Activated naive CD4-positive, alpha-beta T cell treated with anti-CD3 and anti-CD28 coated beads for 36 hours (primary cell): ENCODE measurements at places on chromosomes 12 and 14.

GRCh38 chr14:92914087-92914656, 8.8 kb upstream of the CHGA start:
- peak; percentile 69 for DNase-seq

DNA sequence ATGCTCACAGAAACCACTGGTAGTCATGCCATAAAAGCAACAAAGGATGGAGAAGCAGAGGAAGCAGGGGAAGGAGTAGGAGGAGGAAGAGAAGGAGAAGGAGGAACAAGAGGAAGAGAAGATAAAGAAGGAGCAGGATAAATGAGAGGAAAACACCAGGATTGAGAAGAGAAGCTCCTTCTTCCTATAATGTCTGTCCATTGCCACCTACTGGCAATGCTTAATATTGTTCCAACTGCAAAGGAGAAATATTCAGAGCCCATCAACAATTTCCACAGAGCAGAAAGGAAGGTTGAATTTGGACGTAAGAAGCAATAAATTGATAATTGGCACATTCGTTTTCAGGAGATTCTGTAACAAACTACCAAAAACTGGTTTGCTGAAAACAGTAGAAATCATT, 898.4 kb downstream of the SLC16A7 start:
- DNase-seq, result no peak

DNA sequence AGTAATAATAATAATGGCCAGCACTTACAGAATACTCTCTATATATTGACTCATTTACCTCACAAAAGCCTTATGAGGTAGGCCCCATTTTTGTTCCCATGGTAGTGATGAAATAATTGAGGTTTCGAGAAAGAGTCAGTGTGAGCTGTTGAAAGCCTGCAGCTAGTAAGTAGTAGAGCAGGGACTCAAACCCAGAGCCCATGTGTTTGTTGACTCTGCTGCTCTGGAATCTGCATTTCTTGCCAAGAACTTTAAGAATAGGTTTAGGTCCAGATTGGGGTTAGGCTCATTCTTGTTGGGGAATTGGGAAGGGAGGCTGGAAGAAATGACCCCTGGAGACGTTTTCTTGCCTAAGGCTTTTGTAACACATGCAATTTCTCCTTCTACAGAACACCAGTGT, 27.9 kb downstream of the DYRK4 start:
- DNase-seq, result no peak

GRCh38 chr14:55977392-55978150, 140.6 kb upstream of the PELI2 start:
- no peak for DNase-seq

GRCh38 chr14:52077256-52077979, 8.6 kb upstream of the NID2 start:
- no peak for DNase-seq

- DNase-seq, result no peak
These were observed 85.5 kb downstream of the STON2 start for GRCh38 chr14:81314443-81315175.

- DNase-seq, result peak; percentile 23
These were observed at the start of gene NINJ2 for GRCh38 chr12:663293-663871. TSS of gene NINJ2 (minus strand) at chr12:663445. CDS start at chr12:663360, 85 bp downstream.

DNA sequence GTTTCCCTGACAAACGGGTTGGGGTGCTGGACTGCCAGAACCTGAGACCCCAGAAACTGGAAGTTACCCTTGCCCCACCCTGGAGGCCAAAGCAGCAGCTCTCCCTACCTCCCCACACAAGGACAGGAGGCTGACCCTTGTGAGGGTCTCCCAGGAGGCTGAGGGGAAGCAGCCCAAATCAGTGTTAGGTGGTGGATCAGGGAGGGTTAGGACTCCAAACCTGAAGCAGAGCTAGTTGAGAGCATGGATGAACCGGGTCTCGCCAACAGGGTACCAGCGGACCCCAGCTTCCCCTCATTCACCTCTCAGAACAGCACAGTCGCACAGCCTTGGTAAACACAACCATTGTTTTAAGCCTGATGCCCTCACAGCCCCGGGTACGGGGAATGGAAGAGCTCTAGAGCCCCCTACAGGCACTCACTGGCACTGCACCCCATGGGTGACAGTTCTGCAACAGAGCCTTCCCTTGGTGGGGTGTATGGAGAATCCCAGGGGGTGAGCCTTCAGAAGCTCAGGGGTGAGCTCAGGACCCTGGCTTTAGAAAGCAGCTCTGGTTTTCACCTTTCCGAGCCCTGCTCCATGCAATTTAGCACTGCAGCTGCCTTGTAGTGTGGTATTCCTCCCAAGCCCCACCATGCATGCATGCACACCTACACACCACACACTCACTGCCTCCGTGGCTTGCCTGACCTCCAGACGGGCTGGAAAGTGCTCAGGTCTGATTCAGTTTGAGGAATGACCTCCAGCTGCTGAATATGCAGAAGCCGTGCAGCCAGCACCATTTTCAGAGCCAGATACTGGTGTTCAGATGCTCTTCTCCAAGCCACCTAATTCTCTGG, 11.2 kb downstream of the ESRRB start:
- DNase-seq, result peak; percentile 77

DNA sequence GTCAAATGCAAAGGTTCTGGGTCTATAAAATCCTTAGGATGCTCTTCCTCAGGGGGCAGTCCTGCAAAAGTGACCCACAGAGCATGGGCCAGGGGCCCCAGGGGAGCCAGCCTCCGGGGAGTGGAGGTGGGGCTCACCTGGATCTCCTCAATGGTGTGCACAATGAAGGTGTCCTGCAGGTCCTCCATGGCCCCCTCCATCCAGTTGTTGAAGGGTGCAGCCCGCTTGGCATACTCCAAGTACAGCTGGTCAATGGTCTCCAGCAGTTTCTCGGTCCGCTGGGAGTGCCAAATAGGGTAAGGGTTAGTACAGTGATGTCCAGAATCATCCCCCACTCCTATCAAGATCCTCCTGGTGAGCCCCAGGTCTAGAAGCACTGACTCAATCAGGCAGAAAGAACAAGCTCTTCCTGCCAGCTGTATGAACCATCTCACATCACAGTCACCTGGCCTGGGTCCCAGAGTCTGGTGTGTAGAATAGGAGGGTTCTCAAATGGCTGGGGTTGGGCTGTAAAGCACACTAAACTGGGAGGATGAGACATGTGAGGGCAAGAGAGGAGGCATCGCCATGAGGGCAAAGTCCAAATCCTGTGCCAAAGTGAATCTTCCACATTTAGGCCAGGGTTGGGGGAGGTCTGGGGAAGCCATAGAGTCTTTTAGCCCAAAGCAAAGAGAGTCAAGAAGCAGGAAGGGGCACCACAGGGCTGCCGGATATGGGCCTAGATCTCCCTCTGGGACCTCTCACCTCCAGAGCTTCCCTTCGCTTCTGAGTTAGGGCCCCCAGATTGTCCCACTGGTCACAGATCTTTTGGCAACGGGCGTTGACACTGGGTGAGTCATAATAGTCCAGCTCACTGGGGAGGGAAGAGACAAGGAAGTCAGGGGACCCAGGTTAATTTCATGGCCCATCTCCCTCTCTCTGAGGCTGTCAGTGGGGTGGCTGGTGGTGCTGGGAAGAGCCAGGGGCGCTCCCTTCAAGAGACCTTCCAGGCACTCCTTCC, 91.5 kb upstream of the ZFP36L1 start:
- DNase-seq, result no peak
